ENCODE measurements at places on chromosomes 3 and 15.

DNA sequence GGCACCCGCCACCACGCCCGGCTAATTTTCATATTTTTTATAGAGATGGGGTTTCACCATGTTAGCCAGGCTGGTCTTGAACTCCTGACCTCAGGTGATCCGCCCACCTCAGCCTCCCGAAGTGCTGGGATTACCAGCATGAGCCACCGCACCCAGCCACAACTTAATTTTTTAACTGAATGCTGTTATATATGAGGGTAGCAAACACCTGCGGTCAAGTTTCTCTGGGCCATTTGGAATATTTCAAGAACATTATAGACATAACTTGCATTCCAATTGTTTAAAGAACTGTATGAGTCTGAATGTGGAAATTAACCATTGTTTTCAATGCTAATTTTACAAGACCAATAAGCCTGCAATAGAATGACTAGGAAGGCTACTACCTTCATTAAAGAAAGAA, 35.7 kb upstream of the GOLGA8B start:
- DNase-seq: no peak

DNA sequence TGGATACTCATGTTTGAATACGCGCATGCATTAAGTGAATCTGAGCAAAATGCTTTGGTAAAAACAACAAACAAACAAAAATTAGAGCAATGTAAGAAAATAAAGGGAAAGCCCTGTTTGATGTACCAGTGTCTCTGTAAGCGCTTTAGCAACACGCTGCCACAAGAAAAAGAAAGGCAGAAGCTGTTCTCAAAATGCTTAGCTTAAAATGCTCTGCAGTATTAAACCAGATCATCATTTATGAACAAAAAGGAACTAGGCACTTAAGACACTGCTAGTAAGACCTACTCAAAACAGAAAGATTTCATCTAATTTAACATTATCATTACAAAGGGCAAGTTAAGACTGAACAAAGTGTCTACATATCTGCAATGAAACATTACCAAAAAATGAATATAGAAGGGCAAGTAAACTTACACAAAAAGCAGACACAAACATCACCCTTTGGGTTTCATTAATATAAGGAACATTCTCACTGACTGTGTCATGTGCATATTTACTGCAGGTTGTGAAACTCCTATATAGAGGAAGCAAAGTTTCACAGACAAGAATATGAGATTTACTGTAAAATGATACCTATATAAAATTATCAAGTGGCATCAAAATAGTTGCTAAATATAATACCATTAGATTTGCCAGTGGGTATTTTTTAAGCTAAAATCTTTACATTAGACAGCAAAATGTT, 102.1 kb downstream of the FBXL22 start:
- peak; percentile 61 for DNase-seq

DNA sequence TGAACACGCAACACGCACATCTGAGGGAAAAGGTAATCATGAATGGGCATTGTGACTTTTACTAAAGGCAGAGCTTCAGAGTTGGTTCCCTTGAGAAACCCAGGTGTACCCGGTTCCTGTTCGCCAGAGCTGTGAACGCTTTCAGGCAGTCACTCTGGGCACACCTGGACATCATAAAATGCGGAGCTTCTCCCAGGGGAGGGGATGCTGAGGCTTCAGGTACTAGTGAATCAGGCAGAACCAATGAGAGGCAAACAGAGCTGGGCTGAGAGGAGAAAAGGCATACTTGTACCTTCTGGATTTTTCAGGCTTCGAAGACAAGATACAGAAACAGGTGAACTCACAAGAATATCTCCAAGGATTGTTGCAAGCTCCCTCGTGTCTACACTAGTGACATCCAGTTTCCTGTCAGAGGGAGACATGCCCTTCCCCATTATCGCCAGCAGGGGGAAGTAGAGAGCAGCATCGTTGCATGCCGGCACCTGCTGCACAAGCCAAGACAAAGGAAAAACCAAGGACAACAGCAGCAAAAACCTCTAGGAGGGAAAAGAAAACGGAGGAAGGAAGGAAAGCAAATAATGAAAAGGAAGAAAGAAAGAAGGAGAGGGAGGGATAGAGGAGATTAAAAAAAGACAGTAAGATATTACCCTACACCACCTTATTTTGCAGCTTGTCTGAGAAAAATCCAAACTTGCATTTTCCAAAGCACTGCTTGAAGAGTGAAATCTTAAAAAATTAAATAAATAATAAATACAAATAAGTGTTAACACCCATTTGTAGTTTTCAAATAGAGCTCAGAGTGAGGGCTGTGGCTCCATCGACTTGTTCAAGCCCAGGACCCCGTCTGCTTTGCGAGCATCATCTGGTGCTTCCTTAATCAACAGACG, 2.0 kb downstream of the AHSG start:
- peak; percentile 29 for DNase-seq

DNA sequence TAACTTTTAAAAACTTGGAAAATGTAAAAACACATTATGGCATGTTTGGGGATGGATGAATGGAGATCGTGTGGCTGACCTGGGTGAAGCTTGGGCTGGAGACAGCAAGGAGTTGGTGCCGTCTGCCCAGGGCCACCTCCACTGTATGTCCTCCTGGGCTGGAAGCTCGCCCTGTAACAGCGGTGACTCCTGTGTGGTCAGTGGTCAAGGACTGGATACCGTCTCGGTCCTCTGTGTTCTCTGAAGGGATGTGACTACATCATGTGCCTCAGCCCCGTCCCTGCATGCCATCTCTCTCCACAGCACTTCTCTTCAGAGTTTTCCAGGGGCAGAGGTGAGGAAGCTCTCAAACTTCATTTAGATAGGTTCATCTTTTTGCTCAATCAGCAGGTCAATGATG, 9.5 kb downstream of the LIMD1 start:
- no peak for DNase-seq

- DNase-seq: no peak
Observed at GRCh38 chr3:58469096-58469495, 22.8 kb upstream of the KCTD6 start.

- DNase-seq: no peak
Observed at GRCh38 chr3:38717355-38718240, 68.1 kb upstream of the SCN5A start.

DNA sequence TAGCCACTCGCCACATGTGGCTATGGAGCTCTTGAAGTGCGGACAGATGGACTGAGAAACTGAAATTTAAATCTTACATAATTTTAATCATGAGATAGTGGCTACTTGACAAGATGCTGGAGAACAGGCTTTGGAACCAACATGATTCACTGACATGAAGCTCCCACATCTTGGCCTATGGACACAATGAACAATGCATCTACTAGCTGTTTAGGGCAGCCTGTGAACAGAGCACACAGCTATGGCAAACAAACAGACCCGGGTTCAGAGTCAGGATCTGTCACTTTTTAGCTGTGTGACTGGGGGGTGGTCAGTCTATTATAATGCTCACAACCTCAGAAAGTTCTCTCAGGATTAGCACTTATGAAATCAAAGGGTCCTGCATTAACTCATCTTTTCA, 616.6 kb downstream of the MAGI1 start:
- no peak for DNase-seq

- no peak for DNase-seq
Observed at GRCh38 chr3:4587838-4588105, 94.6 kb downstream of the ITPR1 start.

DNA sequence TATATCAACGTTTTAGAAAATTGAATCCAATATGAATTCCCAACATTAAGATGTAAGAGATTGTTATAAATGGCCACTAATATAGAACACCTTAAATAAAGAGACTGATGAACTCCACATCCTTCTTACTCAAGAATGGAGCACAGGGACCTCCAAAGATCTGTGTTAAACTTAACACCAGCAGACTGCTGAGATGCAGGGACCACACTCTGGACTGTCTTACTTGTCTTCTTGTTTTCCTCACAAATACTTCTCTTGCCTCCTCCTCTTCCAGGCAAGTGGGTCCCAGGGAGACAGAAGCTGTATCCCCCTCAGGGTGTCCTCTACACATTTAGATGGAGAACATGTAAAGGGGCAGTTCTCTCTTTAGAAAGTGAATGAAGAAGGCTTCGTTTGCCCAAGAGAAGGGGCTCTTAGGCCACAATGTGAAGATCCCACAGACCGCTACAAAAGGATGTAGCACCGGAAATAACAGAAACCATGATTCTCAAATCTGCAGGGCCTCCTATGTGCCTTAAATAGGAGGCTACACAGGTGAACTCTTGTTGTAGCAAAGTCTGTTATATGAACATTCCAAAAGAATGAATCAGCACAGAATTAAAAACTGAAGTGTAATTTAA, 52.2 kb downstream of the SATB1 start:
- no peak for DNase-seq

DNA sequence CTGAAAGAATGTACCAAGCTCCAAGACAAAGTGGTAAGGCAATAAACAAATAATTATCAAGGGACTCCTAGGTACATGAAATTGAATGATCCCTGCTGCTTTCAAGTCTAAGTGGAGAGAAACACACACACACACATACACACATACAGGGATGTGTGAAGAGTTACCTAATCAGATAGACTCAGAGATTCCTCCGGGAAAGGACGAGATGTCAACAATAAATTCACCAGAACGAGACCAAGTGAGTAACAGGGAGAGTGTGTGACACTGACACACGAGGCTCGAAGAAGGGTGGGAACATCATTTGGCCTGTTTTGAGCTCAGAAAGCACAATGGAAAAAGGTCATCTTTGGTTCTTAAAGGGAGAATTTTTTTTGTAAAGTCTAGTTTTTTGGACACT, 13.4 kb downstream of the LRIG1 start:
- no peak for DNase-seq

GRCh38 chr3:46467562-46467961, 2.9 kb upstream of the LTF start:
- no peak for DNase-seq

DNA sequence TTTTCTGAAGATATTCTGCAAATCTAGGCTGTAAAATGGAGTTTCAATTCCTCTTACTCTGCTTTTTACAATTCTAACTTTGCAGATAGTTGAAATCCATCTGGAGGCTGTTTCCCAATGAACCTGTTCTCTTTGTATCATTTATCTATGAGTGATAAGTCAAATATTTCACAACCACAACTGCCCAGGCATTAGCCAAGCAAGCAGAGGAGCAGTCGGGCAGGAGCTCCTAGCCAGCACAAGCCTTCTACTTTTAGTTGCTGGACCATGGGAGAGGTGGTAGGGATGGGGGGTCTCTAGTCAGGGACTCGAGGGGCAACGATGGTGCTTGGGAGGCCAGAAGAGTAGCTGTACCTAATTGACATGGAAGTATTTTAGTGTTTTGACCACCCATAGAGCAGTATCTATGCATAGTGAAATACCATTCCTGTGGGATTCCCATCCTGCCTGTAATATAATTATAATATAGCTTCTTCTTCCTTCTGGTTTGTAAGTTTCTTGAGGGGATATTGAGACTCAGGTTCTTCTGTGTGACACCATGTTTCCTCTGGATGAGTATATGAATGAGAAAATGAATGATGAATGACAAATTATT, 353.5 kb upstream of the IL12A start:
- no peak for DNase-seq

DNA sequence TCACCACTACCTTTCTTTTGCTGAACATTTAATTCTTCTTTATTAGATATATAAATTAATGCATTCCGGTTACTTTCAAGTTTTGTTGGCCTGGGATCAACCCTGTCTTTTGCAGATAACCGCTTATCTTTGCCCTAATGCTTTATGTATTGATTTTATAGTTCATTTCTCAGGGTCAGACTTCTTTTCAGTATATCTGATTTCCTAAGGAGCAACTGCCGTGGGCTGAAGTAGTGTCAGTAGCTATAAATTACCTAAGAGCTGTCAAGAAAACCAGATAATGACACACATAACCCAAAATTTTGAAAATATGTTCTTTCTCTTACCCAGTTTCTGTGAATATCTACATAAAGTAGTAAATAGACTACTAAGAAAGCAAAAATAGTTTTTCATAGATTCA, 38.0 kb downstream of the COL6A5 start:
- no peak for DNase-seq

GRCh38 chr15:64092864-64093626, 593 bp downstream of the CIAO2A start:
- no peak for DNase-seq

DNA sequence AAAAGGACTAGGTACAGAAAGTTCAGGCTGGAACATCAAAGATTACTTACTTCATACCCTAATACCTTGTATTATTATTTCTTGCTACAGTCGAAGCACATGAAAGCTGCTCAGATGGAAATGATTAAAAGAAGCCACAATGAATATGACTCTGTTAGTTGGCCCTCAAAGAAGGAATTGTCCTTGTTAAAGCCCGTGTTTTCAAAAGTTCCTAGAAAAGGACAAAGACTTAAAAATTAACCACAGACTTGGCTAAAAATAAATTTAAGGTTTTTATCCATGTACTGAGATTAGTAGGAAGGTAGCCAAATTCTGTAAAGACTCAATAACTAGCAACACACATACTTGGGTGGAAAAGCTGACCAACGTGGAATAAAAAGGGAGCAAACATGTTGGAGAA, 251.0 kb upstream of the RARB start:
- no peak for DNase-seq

- no peak for DNase-seq
Observed at GRCh38 chr3:36606871-36607765, 157.2 kb downstream of the DCLK3 start.

DNA sequence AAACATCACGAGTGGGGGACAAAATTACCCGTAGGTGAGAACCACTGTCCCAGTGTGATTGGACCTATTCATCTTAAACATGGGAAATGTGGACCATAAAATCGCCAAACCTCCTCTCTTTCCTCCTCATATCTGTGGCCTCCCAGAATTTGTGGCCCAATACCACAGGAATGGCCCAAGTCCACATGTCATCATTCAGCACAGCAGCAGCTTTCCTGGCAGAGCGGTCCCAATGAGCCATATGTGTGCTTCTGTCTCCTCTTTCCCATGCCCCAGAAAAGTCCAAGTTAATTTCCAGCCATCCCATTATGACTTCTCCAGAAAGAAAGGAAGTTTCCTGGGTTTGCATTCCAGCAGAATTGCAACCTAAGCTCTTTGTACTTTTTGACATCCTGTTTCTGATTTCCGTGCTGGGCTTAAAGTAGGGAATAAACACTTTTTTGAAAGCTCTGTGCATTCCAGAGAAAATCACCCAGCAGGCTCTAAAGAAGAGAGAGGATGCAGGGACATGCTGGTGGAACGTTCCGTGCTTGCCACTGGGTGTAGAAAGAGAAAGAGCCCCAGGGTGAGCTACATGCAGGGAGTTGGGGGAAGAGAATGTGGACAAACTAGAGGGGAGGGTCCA, 259.4 kb upstream of the PROK2 start:
- no peak for DNase-seq

GRCh38 chr3:64143409-64144130, 81.7 kb downstream of the PRICKLE2 start:
- DNase-seq: no peak

DNA sequence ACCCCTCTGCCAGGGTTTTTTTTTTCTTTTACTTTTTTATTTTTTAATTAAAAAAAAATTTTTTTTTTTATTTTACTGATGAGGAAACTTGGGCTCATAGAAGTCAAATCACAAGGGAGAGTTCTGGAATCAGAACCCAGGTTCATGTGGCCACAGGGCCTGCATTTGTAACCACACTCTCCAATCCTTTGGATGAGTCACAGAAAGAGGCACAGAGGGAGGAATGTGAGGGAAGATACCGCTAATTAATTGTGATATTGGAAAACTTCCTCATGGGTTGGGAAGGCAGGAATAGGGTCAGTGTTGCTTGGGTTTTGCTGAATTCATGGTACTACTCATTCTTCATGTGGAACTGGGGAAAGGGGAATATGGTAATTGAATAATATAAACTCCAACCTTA, 132.9 kb upstream of the SLC6A11 start:
- DNase-seq: no peak

GRCh38 chr3:99909714-99910495, 92.2 kb downstream of the CMSS1 start:
- DNase-seq: no peak

GRCh38 chr3:196988241-196989029, 19.8 kb upstream of the PIGZ start:
- no peak for DNase-seq
